ENCODE measurements at places on chromosomes 4 and X.

DNA sequence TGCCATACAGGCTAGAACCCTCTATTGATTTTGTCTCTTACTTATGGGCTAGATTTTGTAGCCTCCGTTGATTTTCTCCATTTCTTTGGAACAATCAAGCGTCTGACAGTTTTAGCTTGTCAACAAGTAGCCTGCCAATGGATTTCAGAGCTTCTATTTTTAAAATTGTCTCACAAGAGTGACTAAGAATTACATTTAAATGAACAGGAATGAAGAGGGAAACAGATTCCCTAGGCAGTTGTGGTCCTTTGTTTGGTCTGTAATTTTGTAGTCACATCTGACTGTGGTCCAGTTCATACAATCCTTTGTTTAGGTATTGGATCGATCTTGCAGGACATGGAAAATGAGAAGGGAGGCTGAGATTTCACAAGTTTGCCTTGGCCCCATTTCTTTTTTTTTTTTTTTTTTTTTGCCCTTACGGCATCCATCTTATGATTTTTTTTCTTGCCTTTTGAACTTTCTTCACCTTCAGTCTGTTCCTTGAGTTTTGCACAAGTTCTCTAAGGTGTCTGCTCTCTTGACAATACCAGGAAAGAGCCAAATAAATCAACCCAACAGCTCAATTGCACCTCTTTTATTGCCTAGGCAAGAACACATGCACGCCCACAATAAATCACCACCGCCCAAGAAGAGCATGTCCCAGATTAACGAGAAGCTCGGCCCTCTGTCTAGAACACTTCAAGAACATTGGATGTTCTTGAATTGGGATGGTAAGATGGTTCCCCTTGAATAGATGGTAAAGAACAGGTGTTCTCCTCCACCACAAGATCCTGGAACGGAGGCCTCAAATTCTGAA is 86.5 kb upstream of the EGFL6 start:
- peak; percentile 46 for DNase-seq

DNA sequence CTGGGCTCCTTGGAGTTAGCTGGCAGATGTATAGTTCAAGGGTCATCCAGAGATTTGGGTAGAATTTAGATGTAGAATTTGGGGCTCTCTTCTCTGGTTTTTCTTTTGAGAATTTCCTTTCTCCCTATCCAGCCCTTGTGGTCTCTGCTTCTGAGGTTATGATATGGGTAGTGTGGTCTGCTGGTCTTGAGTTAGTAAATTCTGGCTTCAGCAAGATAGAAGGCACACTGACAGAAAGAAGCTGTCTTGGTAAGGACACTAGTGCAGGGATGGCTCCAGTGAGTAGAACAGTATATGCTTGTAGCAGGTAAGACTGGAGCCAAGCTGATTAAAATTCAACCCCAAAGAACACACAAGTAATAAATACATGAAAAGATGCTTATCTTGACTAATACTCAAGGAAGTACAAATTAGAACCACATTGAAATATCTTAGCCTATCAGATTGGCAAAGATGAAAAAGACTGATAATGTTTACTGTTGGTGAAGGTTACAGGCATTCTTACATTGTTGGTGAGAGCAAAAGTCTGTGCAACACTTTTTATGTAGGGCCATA is 2.1 kb upstream of the IL9R start:
- DNase-seq = no peak

DNA sequence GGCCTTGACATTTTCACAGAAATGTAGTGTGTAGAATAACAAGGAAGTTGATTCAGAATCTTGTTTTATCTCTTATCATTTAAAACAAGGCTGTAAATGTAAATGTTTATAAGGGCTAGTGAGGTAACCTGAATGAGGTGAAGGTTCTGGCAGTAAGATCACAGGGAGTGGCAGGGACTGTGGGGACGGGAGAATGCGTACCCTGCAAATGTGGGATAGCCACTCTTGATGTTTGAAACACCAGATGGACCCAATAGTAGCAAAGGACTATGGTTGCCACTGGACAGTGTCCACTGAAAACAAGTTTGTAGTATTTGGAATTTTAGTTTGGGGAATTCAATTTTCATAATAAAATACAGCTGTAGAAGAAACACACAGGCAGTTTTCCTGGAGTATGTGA is 155.3 kb downstream of the FHIP1A start:
- no peak for DNase-seq

DNA sequence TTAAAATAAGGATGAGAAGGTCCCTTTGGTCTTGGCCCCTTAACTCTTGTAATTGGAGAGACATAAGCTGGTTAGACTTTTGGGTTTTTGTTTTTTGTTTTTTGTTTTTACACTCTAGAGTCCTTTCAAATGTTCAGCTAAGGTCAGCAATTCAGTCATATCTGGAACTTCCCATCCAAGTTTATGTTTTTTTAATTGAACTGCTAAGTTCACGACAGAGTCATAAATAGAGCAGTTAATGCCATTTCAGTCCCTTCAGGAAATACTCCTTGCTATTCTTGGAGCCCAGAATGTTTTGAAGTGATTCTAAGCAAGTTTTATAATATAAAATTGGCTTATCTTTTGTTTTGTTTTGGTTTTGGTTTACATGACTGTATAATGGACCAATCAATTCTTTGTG is 329.4 kb upstream of the PABPC4L start:
- no peak for DNase-seq

GRCh38 chr4:173205656-173206055 is 37.0 kb downstream of the GALNT7 start:
- no peak for DNase-seq

DNA sequence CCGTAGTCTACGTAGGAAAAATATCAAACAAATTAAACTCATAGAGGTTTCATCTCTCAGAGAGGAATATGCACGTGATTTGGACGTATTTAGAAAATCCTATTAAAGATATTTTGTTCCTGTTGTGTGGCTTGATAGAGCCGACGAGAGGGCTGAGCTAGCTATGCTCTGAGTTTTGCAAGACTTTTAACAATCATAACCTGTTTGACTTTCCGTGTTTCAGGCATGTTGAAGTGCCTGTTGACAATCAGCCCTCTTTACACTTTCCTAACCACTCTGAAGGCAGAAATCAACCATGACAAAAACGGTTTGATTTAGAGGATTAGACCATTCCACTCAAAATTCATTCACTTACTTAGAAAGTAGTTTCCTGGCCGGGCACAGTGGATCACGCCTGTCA is 297.3 kb downstream of the ASMT start:
- no peak for DNase-seq

GRCh38 chr4:137740141-137740540 is 207.8 kb upstream of the PCDH18 start:
- peak; percentile 2 for DNase-seq

DNA sequence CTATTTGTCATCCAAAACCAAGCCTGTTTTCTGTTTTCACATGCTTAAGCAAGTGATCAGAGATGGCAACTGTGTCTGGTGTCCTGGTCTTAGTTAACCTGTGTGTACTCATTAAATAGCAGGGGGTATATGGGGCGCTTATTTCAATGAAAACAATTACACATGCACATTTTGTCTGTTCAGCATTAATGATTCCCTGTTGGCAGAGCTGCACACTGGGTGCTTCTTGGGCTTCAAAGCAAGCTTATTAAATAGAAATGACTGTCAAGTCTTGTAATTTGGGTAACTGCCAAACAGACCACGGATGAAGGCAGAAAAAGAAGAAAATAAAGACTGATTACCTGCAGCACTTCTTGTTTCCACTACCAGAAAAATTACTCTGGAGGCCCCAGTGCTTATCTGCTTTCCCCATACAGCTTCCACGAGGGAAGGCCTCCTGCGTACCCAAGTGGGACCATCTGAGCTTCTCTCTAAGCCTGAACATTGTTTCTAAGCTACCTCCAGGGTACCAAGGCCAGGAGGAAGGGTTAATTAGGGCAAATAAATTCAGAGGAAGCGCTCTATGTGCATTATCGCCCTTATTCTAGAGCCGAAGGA is 107.2 kb upstream of the TBL1X start:
- no peak for DNase-seq

DNA sequence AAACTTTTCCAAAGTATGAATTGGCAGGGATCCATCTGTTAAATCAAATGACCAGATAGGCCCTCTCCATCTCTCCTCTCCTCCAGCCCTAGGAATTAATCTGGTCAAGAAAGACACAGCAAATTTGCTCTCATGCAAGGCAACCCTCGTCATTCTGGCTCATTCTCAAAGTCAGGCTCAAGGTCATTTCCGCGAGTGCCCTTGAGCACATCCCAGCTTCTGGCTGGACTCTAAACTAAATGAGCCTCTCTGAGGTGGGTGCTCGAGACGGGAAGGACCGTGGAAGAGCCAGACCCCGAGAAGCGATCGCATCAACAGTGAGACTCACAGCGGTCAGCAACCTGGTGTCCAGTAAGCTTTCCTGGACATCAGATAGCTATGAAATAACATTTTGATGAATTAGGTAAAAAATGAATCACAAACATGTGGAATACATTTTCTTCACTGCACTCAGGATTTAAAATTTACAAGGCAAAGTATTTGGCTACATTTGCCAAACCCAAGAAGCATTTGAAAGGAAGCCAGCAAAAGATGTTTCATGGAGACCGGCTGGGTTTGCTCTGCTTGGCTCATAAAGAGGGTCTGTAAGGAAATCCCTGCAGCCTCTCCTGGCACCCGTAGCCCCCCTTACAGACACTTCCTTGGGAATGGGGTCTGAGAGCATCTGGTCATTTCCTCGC is 121.0 kb downstream of the ENPP6 start:
- no peak for DNase-seq

GRCh38 chr4:112038861-112039260 is 106.4 kb upstream of the FAM241A start:
- peak; percentile 25 for DNase-seq

DNA sequence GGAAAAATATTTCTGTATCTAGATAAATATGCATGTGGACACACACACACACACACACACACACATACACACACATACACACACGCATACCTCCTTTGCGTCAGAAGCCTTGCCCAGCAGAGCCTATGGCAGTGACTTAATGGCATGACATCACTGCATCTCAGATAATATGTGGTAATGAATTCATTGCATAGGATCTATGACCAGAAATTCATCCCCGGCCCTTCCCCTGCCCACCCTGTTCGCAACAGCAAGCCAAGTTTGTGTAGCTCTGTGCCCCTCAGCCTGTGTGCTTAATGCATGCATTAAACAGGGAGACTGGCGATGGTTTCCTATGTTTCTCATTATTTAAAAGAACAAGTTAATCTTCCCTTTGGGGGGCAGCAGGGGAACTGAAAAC is 120.7 kb downstream of the NKX6-1 start:
- DNase-seq = no peak

GRCh38 chrX:123311486-123311885 is 127.4 kb downstream of the GRIA3 start:
- DNase-seq = no peak
